Activated CD4-positive, alpha-beta T cell treated with anti-CD3 and anti-CD28 coated beads, Interleukin-2, amount 50 U/mL, for 48 hours (primary cell): ENCODE measurements at places on chromosomes 2 and 18.

GRCh38 chr2:85394261-85394681 is 15.9 kb downstream of the CAPG start:
- no peak for DNase-seq

GRCh38 chr2:41736586-41736985 is 311.2 kb upstream of the PKDCC start:
- no peak for DNase-seq

DNA sequence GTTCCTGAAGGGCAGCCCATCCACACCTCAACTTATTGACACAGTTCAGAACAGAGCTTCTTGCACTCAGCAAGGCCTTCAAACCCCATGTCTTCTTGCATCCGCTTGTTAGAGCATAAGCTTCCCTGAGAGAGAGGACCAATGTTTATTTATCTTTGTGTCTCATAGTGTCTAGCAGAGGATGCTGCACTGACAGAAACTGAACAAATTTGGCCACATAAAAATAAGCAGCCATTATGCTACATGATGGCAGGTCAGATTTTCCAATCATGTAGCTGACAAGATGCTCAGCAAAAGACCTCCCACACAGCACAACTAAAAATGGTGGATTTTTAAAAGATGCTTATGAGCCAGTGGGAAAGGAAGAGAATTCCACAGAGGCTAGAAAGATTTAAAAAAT is 38.1 kb upstream of the SIGLEC15 start:
- DNase-seq = no peak

DNA sequence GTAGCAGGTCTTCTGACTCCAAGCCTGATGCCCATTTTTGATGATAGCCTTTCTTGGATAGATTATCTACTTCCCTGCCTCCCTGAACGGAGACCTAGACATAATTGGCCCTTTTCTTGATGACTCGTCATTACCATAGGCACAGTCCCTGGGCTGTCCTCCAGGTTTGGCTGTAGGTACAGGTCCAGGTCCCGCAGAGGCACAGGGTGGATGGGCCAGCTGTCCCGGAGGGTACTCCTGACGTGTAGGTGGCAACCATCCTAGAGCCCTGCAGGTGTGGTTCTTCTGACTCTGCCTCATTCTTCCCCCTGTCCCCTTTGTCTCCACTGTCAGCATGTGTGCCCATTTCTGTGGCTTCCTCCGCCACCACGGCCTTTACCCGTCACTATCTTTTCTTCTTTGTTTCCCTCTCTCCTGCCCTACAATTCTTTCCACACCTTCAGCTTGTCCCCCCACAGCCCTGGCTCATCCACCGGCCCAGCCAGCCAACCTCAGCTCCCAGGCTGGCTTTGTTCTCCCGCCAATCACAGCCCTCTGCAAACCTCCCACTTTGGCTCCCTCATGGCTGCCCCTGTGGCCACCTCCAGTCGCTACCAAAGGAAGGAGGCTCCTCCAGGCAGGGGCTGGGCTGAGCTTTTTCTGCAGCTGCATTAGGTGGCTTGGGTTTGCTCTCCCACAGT is 102.8 kb downstream of the SMAD7 start:
- DNase-seq = no peak

DNA sequence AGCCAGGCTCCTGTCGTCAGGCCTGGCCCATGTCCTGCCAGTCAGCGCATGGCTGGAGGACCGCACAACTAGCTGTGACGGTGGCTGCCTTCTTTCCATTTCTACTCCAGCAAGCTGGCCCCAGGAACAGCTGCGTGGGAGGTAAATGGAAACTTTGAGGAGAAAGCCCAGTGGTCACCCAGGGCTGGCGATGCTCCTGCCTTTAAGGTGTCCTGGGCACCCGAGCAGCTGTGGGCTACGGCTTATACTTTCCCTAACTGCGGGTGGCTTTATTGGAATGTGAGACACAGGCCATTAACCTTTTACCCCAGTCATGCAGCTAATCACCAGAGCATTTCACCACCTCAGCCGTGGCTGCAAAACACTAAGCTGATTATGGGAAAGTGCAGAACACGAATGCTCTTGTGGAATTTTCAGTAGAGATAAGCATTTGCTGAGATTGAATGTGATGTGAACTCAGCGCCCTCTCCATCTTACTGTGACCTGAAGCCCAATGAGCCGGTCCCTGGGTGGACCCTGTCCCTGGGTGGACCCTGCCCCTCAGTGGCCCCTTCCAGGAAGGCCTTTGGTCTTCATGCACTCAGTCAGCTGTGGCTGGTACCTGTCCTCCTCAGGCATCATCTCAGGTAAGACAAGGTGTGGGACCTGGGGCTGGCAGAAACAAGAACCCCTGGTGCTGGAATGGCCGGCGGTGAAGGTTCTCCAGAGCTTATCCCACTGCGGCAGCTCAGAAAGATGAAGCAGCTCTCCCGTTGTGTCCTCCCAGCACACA is 275.4 kb upstream of the HS6ST1 start:
- DNase-seq = no peak

DNA sequence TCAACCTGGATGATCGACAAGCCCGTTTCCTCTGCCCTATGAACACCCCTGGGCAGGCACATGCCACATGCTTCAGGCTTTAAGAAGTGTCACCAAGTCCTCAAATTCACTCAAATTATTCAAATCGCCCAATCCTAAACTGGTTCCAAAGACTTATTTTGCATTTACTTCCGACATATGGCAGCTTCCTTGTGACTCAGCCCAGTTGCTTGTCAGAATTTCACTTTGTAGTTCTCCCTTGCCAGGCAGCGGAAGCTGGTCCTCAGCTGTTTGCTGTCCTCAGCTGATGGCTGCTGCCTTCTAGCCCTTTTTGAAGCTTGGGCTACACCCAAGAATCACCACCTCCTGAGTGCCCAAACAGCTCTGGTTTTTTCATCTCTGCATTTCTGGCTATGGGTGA is 105.4 kb upstream of the LMAN1 start:
- no peak for DNase-seq

- no peak for DNase-seq
These were observed 161.6 kb downstream of the LDLRAD4 start for GRCh38 chr18:13379930-13380690.

DNA sequence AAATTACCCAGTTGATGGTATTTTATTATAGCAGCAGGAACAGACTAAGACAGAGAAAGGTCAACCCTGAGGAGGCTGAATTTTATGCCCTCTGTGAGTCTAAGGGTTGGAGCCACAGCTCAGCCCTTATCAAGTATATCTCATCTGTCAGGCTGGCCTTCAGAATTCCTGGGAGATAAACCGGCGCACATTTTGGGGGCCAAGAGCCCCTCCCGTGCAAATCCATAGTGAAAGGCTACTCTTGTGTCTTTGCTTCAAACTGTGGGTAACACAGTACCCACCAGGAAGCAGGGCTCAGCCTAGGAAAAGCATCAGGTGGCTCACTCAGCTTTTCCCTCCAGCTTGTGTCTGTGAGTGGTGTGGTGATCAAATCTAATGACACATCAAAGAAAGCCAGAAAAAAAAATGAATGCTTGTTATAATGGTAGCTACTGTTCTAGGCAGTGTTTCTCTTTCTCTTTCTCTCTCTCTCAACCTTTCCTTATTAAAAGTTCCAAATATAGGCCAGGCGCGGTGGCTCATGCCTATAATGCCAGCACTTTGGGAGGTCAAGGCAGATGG is 25.0 kb upstream of the ASXL2 start:
- DNase-seq = no peak

- DNase-seq = no peak
These were observed 10.1 kb downstream of the ATAD2B start for GRCh38 chr2:23916727-23917405.

DNA sequence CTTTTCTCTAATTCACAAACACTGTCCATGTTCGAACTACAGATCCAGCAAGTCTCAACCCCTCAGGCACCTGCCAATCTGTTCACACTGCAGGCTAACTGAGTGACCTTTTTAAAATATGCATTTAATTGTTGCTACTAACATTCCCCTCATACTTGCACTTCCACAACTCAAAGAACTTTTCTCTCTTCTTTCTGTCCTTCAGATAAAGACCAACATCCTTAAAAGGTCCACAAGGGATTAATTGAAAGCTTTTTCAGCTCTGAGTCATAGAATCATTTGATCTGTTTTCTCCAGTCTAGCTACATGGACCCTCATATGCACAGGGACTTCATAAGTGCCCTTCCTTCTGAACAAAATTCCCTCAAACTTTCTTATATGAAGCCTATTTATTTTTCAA is 1321.2 kb downstream of the DPP10 start:
- no peak for DNase-seq

DNA sequence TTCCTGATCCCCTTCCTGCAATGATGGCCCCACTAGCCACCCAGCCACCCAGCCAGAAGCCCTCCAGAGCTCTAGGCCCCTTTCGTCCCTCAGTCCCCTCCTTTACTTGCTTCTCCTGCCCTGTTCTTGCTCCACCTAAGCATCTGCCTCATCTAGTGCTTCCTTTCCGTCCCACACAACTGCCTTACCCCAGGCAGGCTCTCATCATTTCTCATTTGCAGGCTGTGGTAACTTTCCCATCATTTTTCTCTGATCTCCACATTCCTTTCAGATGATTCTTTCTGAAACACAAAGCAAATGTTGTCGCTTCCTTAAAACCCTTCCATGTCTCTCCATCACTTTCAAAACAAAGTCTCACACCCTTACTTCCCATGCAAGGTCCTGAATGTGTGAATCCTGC is 459.8 kb downstream of the METTL4 start:
- no peak for DNase-seq

DNA sequence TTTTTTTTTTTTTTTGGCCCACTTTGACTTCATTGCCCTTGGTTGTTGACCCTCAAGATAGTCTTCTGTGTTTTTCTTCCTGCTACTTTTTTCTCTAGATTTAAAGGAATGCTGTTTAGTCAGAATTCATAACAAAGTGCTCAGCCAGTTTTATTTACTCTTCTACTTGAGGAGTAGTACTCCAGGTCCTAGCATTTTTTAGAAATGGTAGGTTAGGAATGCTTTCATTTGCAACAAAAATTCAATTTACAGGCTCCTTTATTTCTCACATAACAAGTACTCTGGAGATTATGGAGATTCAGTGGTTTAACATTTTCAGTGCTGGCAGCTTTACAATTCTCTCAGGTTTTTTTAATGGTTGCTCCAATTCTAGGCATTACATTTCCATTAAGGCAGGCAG is 58.2 kb downstream of the KIAA1328 start:
- no peak for DNase-seq

DNA sequence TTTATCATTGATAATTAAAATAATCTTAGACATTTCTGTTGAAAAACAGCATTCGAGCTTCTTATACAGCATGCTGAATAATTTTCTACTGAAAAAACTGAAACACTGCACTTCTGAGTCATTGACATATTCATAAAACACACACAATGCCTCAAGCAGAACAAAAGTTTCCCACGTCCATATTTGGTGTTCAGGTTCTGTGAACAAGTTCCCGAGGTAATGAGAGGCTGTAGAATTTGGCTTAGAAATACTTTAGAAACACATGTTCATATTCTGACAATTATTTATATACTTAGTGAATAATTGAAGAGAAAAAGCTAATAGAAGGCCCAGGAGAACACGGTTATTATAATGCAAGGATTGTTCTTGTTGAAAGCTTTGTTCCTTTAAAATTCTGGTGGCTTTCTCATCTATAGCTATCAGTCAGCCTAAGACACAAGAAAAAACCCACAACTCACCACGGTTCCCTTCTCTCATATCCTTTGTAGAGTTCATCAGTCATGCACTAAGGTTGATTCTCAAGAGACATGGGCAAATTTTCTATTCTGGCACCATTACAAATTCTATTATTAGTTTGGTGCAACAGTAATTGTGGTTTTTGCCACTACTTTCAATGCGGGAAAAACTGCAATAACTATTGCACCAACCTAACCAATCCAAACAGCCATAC is 194.4 kb downstream of the TMX3 start:
- DNase-seq = no peak

- no peak for DNase-seq
These were observed 492.5 kb upstream of the ID2 start for GRCh38 chr2:8189316-8189715.

DNA sequence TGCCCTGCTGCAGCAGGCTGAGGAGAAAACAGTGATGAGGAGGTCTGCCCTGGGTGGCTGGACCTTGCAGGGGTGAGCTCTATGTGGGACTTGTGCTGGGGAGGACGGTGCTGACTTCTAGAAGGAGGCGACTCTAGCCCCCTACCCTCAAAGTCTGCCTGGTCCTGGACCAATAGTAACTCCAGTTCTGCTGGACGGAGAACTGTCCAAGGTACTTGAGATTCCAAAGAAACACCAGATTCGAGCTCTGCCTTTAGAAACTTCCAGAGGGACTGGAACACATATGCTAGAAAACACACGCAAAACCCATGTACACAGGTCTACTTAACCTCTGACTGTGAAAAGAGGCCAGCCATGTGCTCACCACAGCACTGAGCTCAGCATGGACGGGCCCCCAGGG is 260.6 kb downstream of the TWIST2 start:
- DNase-seq = no peak

DNA sequence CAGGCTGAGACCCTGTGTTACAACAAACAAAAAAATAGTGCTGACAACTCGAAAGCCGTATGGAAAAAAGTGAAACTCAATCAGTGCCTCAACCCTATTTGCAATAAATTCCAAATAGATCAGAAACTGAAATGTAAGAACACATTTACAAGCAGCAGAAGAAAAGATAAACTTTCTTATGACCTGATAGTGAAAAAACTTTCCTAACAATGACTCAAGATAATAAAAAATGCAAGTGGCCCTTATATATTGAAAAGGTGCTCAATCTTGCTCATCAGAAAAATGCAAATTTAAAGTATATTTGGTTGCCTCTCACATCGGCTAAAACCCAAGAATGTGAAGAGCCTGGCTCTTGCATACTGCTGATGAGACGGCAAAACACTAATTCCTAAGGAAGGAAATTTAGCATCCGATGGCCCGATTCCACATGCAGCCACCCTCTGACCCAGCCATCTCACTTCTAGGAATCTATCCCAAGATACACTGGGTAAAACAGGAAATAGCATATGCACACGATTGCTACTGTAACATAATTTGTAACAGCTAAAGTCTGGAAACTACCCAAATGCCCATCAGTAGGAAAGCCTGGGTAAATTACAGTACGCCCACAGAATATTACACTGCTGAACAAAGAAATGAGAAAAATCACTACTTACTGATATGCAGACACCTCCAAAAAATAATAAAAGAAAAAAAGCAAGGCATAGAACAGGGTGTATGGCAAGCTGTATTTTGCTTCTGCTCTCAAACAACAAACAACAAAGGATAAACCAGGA is 56.8 kb downstream of the HDLBP start:
- no peak for DNase-seq

- DNase-seq = no peak
These were observed 41.8 kb downstream of the MSTN start for GRCh38 chr2:190020720-190021119.

- no peak for DNase-seq
These were observed 100.3 kb upstream of the CAVIN2 start for GRCh38 chr2:191947235-191947634.

DNA sequence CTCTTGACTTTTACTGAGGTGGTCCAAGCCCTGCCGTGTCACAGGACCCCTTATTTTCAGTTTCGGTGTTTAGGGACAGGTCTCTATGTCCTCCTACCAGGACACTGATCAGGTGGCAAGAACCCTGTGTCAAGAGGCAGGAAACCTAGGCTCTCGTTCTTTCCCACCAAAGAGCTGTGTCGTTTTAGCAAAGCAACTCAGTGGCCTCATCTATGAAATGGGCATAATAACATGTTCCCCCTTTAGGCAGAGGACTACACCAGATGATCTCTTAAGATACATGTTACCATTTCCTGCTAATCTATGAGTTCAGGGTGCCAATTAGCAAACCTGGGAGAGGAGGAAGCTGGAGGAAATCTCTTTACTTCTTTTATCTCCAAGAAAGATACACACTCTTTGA is 1.9 kb downstream of the RAB31 start:
- DNase-seq = no peak

- no peak for DNase-seq
These were observed 98.5 kb downstream of the CTIF start for GRCh38 chr18:48637081-48637990.

GRCh38 chr18:59264121-59264571 is 9.1 kb downstream of the RAX start:
- DNase-seq = no peak
